Substantia nigra (tissue), 51 donors: ENCODE measurements at places on chromosomes 2 and 18.

- DNase-seq: no peak
These were observed 90.3 kb upstream of the TMEM17 start for GRCh38 chr2:62596061-62596921.

- peak; percentile 37 for DNase-seq
These were observed 285.4 kb upstream of the MGAT5 start for GRCh38 chr2:133968446-133968845.

GRCh38 chr2:75003276-75003675 is 44.8 kb downstream of the POLE4 start:
- no peak for DNase-seq

GRCh38 chr2:3625186-3625585 is 30.3 kb downstream of the COLEC11 start:
- DNase-seq: no peak

GRCh38 chr2:163949693-163950092 is 213.9 kb upstream of the FIGN start:
- DNase-seq: no peak

DNA sequence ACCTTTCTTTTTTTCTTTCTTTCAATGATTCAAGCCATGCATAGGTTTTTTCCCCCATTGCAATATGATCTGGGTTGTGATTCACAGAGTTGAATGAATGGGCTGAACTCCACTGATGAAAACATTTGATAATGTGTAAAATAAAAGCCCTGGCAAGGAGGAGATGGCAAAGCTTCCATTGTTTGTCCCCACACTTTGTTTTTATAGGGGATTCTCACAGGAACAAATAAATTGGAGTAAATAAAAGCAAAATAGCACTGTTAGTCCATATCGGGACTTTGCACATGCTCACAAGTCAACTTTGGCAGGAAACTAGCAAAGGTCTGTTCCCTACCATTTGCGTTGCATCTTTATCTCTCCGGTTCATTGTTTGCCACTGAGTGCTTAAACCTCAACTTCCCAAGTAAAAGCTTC is 55.7 kb downstream of the MEIS1 start:
- no peak for DNase-seq

- no peak for DNase-seq
These were observed 1.0 kb downstream of the CYP1B1 start for GRCh38 chr2:38074764-38075506.

- no peak for DNase-seq
These were observed 885 bp upstream of the DSEL start for GRCh38 chr18:67517444-67517765.

- no peak for DNase-seq
These were observed 136.6 kb upstream of the ALKAL2 start for GRCh38 chr2:424306-425171.

- DNase-seq: no peak
These were observed 19.5 kb downstream of the LIPG start for GRCh38 chr18:49581371-49581770.

DNA sequence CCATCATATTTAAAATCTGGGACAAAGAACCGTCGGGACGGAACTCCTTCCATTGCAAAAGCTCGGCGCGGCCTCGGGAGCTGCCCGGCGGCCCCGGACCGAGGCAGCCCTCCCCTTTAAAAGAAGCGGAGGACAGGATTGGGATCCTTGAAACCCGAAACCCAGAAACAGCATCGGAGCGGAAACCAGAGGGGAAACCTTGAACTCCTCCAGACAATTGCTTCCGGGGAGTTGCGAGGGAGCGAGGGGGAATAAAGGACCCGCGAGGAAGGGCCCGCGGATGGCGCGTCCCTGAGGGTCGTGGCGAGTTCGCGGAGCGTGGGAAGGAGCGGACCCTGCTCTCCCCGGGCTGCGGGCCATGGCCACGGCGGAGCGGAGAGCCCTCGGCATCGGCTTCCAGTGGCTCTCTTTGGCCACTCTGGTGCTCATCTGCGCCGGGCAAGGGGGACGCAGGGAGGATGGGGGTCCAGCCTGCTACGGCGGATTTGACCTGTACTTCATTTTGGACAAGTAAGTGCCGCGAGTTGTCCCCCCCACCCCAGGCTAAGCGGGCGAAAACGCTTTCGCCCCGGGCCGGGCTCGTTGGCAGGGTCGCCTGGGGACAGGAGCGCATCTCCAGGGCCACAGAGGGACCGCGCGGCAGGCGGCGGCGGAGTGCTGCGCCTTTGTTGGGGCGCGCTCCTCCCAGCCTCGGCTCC is at the start of gene ANTXR1:
Gene ANTXR1 (plus strand): TSS at position 38 of the 698 bp plus-strand sequence. CDS start 321 bp downstream, at position 359.
- DNase-seq: peak; percentile 27

DNA sequence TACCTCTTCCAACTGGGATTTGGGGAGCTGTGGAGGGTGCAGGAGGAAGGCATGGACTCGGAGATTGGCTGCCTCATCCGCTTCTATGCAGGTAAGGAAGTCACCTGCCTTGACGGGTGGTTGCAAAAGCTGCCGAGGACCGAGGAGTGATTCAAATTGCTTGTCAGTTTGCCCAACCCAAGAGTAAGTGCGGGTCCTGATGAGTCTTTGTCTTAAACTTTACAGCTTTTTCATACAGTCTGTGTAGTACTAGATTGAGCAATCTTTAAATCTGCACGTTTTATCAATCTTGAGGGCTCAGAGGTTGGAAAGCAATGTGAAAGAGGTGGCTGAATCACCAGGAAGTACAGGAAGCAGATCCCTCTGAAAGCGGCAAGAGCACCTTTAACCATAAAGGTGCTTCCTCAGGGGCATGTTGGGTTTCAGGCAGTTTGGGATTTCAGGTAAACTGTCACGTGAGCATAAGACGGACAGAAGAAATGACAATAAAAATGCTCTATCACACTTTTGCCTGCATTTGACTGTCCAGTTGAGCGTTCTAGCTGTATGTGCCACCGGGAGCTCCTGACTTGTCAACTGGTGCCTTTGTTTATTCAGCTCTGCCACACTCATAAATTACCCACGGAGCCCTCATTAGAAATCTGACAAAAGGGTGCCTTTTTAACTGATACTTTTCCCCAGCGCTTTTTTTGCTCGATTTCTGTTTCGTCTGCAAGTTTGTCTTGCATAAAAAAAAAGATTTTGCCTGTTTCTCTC is 2.0 kb downstream of the PHLPP1 start:
- no peak for DNase-seq

DNA sequence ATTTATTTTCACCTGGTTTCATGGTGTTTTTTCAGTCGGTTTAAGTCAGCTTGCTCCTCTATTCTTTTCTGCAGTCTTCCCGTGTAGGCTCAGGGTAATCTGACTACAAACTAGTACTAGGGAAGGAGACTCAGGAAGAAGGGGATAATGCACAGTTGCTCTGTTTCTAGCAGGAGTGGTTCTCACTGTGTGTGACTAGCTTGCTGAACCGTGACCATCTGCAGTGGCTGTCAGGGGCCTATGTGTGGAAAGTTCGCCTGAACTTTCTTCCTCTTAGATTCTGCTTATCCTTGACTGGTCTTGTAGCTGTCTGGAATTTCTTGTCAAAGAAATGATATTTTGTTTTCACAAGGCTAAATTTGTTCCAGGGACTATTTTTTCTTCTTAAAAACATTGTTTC is 46.3 kb upstream of the AQP4 start:
- DNase-seq: no peak

DNA sequence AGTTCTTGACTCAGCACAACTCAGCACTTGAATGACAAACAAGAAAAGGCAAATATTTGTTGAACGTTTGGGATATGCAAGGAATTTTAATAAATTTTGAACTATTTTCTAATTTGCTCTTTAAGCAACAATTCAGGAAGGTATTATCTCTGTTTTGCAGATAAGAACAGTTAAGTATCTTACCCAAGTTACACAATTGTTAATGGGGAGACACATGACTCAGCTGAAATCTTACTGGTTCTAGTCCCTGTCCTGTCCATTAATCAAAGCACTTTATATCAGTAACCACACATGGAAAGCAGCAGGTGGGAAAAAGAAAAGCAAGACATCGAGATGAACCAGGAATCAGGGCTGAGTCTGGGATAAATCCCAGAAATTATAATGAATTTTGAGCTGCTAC is 493.9 kb upstream of the PIK3C3 start:
- DNase-seq: no peak

DNA sequence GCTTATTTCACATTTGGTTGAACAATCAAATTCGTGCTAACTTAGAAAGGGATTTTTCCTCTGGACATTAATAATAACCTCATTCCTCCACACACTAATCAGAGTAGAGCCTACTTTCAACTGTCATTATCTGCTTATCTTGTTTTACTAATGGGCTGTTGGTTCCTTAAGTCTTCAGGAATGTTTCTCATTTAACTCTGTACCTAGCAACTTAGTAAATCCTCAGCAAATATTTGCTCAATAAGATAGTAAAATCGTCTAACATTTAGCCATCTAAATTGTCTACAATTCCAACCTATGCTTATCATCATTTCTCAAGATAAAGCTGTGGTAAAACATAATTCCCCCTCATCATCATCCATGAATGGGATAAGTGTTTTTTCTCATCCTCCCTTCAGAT is 98.1 kb downstream of the CDH2 start:
- no peak for DNase-seq

DNA sequence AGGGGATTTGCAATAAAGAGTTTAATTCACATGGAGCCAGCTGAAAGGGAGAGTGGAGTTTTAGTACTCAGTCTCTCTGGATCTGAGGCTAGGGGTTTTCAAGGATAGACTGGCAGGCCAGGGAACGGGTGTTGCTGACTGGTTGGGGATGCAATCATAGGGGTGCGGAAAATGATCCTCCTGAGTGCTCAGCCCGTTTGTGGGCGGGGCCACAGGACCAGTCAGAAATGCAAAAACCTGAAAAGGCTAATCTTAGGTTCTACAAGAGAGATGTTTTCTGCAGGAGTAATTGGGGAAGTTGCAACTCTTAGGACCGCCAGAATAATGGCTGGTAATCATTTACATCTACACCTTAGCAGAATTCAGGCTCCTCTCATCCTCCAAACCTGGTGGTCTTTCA is 2.5 kb downstream of the NFU1 start:
- DNase-seq: no peak

GRCh38 chr2:100234141-100234540 is 88.2 kb downstream of the LONRF2 start:
- DNase-seq: no peak

- DNase-seq: no peak
These were observed 24.4 kb downstream of the TFCP2L1 start for GRCh38 chr2:121260370-121261154.

DNA sequence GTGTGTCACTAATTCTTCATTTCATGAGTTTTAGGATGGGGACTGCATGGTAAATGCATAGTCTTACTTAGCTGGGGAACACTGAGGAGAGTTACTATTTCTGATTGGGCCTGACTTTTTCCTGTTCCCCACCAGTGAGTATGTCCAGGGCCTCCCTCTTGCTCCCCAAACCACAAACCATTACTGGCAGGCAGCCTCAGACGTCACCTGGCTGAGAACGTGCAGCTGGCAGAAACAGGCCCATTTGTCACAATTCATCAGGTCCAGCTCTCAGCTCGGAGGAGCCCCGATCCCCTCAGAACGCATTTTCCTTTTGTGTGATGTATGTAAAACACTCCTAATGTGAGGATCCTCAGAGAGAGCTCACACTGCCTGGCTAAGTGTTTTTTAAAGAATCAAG is 71.7 kb upstream of the SIX3 start:
- DNase-seq: no peak

DNA sequence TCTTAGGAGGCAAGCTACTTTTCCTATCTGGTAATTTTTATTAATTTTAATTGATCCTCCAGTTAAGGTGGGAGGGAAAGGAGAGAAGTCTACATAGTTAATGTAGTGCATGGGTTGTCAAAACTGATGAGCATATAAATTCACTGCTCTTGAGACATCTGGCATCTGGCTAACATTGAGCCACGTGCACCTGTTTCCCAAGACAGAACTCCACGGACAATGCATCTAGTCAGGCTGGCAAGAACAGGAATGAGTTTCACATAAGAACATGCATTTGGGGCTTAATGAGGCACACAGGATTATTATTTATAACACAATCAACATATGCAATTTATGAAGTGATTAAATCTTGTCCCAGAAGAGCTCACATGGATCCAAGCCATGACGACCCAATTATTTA is 16.2 kb upstream of the RAB1A start:
- DNase-seq: no peak

DNA sequence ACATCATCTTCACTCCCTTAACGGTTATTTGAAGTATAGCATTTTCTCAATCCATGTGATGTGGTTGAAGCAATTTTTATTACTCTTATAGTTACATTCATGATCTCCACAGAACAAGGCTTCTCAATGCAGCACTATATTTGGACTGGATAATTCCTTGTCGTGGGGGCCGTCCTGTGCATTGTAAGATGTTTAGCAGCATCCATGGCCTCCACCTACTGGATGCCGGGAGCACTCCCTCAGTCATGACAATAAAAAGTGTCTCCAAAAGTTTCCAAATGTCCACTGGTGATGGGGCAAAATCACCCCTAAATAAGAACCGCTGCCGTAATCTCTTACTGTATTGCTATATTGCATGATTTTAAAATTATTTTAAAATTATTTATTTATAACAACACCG is 110.6 kb upstream of the DDX18 start:
- DNase-seq: no peak

GRCh38 chr18:35095983-35096676 is 54.9 kb downstream of the MAPRE2 start:
- DNase-seq: no peak
